Cortex of kidney (tissue), 1 donor: ENCODE measurements at places on chromosomes 7 and 10.

- no peak for DNase-seq
Measured at GRCh38 chr10:116840389-116841075, 8.8 kb upstream of the ENO4 start.

DNA sequence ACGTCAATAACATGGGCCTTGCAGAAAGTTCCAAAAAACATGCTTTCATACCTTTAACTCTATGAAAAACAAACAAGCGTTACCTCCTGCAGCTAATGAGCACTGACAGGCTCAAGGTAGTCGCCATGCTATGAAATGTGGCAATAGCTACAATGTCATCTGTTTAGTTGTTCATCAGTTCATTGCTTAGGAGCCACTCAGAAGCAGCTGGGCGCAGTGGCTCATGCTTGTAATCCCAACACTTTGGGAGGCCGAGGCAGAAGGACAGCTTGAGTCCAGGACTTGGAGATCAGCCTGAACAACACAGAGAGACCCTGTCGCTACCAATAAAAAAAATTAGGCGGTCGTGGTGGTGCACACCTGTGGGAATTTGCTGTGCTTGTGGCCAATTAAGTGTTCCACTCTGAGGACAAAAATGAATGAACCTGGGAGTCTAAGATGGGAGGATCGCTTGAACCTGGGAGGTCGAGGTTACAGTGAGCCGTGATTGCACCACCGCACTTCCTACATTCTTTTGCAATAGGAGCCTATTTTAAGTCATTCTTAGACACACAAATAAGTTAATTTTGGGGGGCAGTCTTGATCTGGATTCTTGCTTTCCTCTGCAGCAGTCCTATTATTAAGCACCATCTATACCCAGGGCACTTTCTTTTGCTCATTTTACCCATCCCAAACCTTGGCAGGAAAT, 276.2 kb upstream of the KLF14 start:
- no peak for DNase-seq

GRCh38 chr7:2522780-2523433, 3.3 kb downstream of the LFNG start:
- no peak for DNase-seq

GRCh38 chr7:147406521-147407135, 1183.9 kb upstream of the C7orf33 start:
- no peak for DNase-seq

- no peak for DNase-seq
Measured at GRCh38 chr7:149459540-149460452, 1.1 kb downstream of the ZNF777 start.

- no peak for DNase-seq
Measured at GRCh38 chr10:5697342-5697741, 12.7 kb downstream of the TASOR2 start.

GRCh38 chr7:103989785-103990767, 618 bp upstream of the RELN start:
- no peak for DNase-seq
